Natural killer cell (primary cell): ENCODE measurements at places on chromosomes 7 and 10.

GRCh38 chr7:67821116-67821515 is 824.5 kb downstream of the TYW1 start:
- no peaks in the 10 kb centered on the region for H3K4me1 ChIP-seq
- no peak for DNase-seq
- no peak overlapping the region for H3K4me3 ChIP-seq
- no peaks in the 10 kb centered on the region for H3K36me3 ChIP-seq
- H3K27ac ChIP-seq: no peak overlapping the region

DNA sequence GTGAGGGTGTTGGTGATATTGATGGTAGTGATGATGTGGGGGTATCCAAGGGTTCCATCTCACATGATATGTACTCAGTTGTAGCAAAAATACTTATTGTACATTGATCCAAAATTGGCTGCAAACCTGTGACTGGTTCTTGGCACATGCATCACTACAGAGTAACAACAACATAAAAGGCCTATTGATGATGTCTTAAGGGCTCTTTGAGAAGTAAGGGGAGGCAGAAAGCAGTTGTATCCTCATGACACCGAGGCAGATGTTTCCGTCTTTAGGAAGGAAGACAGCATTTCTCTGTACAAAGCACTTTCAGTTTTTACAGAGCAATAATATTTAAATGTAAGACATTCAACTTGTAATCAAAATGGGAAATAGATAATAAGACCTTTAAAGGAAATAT is 34.5 kb downstream of the NRG3 start:
- H3K4me1 ChIP-seq: no peaks in the 10 kb centered on the region
- no peak for DNase-seq
- H3K4me3 ChIP-seq: no peak overlapping the region

GRCh38 chr7:101782896-101783295 is 34.5 kb upstream of the CUX1 start:
- H3K4me1 ChIP-seq: peaks cover 3% of the 10 kb centered on the region
- H3K27me3 ChIP-seq: no peaks in the 10 kb centered on the region
- H3K36me3 ChIP-seq: no peaks in the 10 kb centered on the region
- no peak for DNase-seq
- H3K27ac ChIP-seq: no peak overlapping the region
- no peak overlapping the region for H3K4me3 ChIP-seq

DNA sequence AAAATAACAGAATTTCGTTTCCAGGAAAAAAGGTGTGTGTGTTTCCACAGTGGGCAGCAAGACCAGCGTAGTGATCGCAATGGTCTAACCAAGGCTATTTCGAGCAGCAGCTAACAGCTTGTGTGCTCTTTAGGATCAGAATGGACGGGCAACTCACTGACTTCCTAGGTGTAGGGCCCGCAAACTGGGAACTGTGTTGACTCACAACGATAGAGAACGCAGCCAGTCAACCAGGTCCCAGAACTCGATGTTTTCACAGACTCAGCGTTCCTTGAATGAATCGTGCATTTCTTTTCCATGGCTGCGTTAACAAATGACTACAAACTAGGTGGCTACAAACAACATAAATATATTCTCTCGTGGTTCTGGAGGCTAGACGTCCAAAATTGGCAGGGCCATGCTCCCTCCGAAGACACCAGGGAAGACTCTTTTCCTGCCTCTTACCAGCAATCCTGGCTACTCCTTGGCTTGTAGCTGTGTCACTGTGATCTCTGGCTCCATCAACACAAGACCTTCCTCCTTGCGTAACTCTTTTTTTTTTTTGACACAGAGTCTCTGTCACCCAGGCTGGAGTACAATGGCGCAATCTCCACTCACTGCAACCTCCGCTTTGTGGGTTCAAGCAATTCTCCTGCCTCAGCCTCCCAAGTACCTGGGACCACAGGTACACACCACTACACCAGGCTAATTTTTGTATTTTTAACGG is 39.1 kb downstream of the PODXL start:
- no peak overlapping the region for H3K4me3 ChIP-seq
- no peak for DNase-seq
- H3K27me3 ChIP-seq: no peaks in the 10 kb centered on the region
- no peak overlapping the region for H3K27ac ChIP-seq
- H3K4me1 ChIP-seq: peaks cover 10% of the 10 kb centered on the region

- H3K27me3 ChIP-seq: no peaks in the 10 kb centered on the region
- H3K4me3 ChIP-seq: no peak overlapping the region
- H3K27ac ChIP-seq: no peak overlapping the region
- H3K4me1 ChIP-seq: peaks cover 3% of the 10 kb centered on the region
Observed at GRCh38 chr10:7432884-7433726, 22.3 kb upstream of the SFMBT2 start.
